ENCODE measurements at places on chromosomes 5 and 9. TPM values are rescaled to one million over a fixed set of nuclear protein-coding genes. Genes with fewer than 3 reads are reported as not detected.

OBP2B gene
- polyA plus RNA-seq: not detected

- DNase-seq: no peak
These were observed 37.5 kb downstream of the TJP2 start for GRCh38 chr9:69211424-69212036.

DNA sequence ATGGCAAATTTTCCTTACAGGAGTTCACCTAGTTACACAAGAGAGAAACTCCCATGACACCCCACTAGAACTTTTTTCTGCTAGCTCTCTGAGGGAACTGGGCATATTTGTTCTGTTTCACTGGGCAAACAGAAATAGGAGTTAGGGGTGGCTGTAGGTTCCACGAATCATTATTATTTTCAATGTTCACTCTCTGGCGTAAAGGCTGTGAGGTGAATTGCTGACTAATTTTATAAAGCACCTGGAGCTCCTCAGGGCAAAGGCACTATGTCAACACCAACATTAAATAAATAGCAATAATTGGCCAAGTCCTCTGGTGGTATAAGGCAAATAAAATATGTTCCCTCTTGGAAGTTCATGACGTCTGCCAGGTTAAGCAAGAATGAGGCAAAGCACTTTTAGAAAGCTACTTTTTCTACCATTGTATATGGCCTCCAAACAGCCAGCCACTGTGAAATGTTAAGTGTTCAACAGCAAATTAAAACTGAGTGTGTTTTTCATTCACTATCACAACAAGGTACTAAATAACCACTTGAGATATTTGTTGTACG lies 344.6 kb downstream of the PDE4D start:
- no peak for DNase-seq

DNA sequence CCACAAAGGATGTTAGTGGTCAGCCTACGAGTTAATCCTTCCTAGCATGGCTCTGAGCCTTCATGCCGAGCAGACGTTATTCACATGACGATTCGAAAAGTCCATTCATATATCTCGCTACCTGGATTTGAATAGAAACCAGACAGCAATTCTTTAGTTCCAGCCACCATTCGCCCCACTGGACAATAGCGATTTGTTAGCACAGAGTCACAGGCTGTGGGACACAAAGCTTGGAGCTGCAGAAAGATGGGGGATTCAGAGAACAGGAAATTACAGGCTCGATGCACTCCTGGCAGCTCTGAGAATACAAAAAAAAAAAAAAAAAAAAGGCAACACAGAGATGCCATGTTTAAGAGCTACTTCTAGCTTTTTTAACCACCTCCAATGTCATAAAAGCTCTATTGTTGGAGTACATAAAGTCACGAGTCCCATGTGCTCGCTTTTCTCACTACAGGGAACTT lies 110.7 kb downstream of the NR6A1 start:
- peak; percentile 73 for DNase-seq

DNA sequence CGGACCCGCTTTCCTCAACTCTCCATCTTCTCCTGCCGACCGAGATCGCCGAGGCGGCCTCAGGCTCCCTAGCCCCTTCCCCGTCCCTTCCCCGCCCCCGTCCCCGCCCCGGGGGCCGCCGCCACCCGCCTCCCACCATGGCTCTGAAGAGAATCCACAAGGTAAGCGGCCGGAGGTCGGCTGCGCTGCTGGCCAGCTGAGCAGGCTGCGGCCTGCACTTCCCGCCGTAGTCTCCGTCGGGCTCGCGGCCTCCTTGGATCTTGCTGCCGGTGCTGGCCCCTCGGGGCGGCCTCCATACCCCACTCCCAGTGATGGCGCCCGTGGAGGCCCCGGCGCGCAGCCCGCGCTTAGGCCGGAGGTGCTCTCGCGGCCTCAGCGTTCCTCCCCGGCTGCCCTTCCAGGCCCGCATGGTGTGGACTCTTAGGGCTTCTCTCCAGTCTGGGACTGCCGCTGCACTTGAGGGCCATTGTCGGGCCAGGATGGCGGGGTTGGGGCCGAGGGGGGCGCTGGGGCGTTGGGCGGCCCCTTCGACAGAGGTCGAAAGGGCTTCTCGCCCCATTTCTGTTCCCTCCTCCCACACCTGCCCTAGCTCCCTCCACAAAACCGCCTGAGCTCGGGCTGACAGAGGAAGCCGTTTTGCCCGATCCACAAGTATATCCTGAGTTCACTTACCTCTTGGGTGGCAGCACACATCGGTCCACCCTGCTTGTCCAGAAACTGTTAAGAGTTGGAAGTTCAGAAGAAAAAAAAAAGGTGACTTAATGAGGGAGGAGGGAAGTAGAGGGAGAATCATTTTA lies 714 bp downstream of the UBE2D2 start:
- DNase-seq: peak; percentile 61

DNA sequence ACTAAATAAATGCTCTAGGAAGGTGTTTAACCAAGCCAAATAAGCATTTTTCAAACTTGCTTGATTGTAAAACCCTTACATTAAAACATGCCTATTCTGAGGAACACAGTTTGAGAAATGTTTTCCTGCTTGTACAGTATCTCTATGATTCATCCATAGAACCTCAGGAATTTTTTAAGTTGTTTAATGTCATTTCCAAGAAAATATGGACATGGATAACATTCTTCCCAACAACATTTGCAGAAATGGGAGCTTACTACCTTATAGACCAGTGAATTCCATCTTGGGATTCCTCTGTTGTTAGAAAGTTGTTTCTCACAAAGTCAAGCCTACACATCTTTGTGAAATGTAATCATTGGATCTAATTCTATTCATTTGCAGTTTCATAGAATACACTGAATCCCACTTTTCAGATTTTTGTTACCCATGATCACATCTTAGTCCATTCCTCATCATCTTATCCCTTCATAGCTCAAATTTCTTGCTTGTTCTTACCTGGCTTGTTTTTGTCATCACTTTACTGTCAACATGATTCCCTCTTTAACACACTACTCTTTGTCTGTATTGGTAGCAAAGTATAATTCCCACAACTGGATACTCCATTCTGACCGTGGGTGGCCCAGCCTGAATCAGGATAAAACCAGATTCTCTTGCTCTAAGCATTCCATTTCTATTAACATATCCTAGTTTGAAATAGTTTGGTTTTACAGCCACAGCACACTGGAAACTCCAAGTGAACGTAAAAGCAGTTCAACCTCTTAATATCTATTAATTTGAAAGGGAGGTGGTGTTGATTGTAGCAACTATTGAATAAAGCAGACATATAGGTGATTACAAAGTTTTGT lies 49.4 kb upstream of the PAPPA start:
- DNase-seq: no peak

GRCh38 chr5:317086-317811 lies 4.3 kb upstream of the AHRR start:
- DNase-seq: no peak

- no peak for DNase-seq
These were observed 33.8 kb downstream of the WNK2 start for GRCh38 chr9:93217706-93218105.

DNA sequence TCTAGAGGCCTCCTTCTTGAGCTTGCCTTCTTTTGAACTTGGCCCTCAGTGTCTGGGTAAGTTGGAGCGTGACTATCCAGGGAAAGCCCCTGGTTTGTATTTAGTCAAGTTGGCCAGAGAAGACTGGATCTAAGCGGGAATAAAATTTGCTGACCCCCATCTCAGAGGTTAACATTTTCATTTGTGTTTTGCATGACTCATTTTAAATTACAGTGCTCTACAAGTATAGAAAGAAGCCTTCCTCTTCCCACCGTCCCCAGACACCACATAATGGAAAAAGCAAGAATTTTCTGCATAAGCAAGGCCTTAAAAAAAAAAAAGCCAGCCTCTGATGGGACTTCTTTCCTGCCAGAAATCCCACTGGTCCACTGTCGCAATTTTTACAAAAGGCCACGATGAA lies 27.2 kb downstream of the PIK3R1 start:
- DNase-seq: no peak

DNA sequence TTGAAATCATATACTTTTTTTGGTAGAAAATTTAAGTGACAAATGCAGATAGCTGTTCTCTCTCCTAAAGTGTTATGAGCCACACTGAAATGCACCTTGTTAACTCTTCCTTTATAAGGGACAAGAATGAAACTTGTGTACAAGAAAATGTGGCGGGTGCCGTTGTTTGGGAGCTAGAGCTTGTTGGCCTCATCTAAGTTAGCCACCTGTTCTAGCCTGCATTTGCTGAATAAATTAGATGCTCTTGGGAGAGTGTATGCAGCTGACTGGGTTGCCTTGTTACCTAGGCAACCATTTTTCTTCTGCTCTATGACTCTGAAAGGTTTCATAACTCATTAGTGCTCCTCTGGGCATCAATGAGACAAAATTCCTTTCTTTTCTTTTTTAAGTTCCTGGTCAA lies 174.3 kb downstream of the TAF11L14 start:
- DNase-seq: no peak

Data from left lung (tissue), 14 donors.